Upper lobe of right lung (tissue), 1 donor: ENCODE measurements at places on chromosomes 16 and 17. TPM values are rescaled to one million over a fixed set of nuclear protein-coding genes. Genes with fewer than 3 reads are reported as not detected.

CLEC19A gene
- total RNA-seq: 0.17 TPM

SLC13A2 gene
- total RNA-seq: 0.87 TPM

HBA1 gene
- total RNA-seq: 241 TPM

DNA sequence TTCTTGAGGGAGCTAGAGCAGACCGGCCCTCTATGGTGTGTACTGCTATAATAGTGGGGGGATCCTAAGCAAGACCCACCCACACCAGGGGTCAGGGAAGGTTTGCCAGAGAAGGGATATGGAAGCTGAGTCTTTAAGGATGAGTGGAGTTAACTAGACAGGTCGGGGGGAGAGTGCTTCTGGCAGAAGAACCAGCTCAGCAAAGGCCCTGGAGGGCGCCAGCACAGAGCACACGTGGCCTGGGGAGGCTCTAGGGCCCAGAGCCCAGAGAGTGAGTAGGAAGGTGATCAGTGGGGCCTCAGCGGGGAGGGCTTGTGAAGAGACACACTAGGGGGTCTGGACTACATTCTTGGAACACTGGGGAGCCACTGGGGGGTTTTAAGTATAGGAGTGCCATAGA, 21.1 kb downstream of the NGFR start:
- no peak for DNase-seq

GRCh38 chr17:19292377-19292711, 55.2 kb downstream of the EPN2 start:
- no peak for DNase-seq

NLRC3 gene
- 5.5 TPM for total RNA-seq

ITGA2B gene
- 4.6 TPM for total RNA-seq

CDR2 gene
- total RNA-seq: 25.2 TPM
